SW480 (cell line): ENCODE measurements at places on chromosomes 6 and 20.
A peak's percentile ranks its signal among the peaks of the same experiment; 100 is the strongest.

DNA sequence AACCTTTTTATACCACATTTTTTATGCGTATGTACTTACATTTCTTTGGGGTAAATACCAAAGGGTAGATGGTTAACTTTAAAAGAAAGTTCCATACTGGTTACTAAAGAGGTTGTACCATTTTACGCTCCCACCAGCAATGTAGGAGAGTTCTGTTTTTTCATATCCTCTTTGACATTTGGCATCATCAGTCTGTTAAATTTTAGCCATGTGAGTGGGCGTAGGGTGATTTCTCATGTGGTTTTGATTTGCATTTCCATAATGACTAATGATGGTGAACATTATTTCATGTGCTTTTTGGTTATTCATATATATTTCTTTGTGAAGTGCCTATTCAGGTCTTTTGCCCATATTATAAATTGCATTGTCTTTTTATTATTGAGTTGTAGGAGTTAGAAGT lies 194.2 kb downstream of the PRL start:
- DNase-seq: peak; percentile 1

DNA sequence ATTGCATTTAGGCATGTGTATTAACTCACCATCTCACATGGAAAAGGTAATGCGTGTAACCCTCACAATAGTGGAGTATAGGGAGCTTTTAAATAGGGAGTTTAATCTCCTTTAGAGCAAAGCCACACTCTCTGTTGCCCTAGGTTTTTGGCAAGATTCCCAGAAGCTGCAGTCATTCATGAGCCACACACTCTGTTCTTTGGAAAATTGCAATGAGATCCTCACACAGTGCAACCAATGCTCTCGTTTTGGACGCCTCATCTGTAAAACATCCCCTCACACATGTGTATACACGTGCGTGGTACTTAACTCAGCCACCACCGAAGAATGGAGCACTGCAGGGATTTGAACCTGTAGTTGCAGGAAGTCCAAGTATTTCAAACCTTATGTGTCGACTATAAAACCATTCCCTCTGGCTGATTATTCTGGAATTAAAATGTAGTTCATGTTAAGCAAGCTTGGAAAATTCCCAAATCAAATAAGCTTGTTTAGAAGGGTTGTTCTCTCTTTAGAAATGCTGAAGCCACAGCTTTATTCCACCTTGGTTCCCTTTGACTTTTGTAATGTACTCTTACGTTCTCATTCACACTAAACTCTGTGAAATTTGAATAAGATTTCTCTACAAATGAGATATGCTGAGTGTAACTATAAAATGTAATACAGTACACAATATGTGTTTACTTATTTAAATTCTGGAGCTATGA lies 489.8 kb upstream of the MANEA start:
- peak; percentile 26 for DNase-seq

DNA sequence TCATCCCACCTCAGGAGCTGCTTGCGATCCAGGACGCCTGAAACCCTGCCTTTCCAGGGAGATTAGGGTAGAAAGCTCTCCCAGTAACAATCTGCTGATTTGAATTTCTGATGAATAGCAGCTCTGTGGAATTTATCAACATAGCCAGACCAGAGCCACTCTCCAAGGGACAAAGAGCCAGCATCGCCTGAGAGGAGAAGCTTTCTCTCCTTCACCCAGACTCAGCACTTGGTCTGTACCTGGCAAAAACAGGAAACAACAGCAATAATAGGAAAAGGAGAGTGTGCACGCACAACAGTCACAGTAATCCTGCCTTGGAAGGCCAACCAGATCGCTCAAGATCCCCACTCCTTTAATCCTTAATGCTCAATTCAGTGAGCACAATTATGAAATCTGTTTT lies 22.3 kb upstream of the ROS1 start:
- no peak for DNase-seq

- no peak for DNase-seq
These were observed 93.7 kb upstream of the CD83 start for GRCh38 chr6:14023855-14024254.

DNA sequence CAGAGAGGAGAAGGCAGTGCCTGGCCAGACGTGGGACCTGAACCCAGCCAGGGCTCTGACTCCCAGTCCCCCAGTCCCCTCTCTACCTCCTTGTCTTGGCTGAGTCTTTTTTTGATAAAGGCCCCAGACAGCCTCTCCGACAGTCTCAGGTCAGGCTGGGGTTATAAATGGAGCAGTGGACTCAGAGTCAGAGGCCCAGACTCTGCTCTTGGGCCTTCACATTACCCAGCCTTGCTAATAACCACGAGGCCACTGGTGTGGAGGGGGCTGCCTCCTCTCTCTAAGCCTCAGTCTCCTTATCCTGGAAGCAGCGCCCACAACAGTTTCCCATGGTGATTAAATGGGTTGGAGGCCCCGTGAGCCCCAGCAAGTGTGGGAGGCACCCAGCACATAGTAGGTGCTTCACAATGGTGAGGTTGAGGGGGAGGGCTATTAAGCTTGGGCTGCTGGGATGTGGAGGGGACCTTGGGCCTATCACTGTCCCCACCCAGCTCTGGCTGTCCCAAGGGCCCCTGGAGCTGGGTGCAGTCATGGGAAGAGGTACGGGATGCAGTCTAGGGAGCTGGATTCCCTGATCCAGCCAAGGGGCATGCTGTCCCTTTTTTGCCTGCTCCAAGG lies 35.7 kb downstream of the TGM2 start:
- DNase-seq: no peak

DNA sequence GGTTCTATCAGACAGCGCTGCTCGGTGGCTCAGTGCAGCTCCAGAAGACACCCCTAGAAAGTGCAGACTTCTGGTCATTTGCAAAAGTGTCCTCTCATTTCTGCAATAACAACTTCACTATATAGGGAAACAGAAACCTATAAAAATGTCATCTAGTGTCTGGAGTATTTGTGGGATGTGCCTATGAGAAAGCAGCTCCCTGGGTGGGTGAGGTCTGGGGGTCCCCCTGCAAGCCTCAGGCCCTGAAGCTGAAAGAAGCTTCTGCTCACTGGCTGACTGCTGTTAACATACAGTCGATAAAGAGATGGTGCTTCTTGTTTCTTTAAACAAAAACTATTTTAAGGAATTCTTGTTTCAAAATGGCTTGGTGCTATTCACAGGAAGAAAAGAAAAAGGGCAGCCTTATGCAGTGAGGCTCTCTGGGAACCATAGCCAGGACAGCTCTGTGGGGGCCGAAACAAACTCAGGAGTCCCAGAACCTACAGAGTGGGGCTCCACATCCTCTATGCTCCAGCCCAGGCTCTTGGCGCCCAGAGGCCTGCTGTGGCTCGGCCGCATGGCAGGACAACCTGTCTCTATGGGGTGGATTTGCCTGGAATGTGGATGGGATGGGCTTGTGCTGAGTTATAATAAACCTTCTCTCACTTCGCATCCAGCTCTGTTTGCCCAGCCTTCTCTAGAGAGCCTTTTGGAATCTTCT lies 109.7 kb downstream of the BANF2 start:
- peak; percentile 16 for DNase-seq

- no peak for DNase-seq
These were observed 32.7 kb downstream of the CENPW start for GRCh38 chr6:126372626-126373025.

DNA sequence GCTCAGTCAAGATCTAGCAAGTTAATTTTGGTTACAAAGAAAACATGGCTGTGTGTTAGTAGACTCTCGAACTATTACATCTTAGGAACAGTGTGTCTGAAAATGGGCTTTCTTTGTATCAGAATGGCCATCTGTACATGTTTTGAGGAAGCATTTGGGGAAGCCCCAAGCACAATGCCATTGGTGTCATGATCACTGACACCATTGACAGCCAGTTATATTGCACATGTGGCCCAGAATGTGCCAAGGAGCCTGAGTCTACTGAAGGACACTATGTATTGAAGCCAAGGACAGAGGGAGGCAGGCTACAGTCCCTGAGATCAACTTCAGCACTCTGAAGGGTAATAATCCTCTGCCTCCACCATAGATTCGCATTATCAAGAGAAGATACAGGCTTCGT lies 12.6 kb upstream of the FAM50B start:
- DNase-seq: no peak

- no peak for DNase-seq
These were observed 549 bp downstream of the ANKRD6 start for GRCh38 chr6:89433252-89434149.

DNA sequence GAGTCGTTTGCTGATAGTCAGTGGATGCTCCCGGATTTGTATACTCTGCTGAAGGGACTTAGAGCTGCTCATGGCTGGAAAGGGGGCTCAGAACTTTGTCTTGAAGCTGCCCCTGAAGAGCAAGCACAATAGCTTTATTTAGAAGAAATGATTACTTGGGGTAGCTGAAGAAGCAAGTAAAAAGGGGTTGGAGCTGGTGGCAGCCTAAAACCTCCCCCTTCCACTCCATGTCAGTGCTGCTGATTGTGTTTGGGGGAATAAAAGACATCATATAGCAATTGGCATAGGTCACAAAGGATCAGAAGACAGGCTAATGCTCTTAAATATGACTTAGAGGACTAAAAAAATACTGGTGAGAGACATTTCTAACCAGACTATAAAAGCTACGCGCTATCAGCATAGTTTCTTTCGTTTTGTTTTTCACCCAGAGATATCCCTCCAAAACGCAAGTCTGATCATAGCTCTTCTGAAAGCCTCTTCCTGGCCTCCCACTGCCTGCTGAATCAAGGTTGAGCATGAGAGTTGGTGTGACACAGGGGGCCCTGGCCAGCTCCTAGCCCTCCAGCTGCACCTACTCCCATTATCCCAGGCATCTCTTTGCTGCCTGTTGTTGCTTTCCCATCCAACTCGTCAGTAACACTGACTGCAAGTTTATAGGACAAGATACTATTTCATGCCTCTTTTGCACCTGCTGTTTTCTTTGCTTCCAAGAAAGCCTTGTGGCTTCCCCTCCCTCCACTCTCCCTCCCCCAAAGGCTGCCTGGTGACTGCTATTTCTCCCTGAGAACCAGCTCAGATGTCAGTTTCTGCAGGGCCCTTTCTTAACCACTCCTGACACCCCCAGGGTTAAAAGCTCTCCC lies 33.9 kb upstream of the SGK1 start:
- DNase-seq: no peak

DNA sequence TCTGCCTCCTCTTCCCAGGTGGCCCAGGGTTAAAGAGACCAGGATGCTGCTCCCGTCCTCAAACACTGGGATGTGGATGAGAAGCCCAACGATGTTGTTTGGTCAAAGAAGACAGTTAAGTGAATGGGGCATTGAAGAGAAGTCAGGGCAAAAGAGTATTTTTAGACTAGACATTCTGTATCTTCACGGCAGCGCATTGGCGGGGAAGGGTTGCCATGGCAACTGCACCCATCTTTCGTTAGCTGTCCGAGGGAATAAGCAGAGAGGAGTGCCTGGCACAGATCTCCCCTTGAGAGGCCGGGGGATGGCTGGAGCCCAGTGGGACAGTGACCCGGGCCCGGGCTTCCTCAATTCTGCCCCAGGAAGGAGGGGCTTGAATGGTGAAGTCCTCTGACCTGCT lies 56.4 kb upstream of the GPR31 start:
- no peak for DNase-seq

GRCh38 chr6:76876922-76877553 lies 586.3 kb downstream of the HTR1B start:
- peak; percentile 82 for DNase-seq

DNA sequence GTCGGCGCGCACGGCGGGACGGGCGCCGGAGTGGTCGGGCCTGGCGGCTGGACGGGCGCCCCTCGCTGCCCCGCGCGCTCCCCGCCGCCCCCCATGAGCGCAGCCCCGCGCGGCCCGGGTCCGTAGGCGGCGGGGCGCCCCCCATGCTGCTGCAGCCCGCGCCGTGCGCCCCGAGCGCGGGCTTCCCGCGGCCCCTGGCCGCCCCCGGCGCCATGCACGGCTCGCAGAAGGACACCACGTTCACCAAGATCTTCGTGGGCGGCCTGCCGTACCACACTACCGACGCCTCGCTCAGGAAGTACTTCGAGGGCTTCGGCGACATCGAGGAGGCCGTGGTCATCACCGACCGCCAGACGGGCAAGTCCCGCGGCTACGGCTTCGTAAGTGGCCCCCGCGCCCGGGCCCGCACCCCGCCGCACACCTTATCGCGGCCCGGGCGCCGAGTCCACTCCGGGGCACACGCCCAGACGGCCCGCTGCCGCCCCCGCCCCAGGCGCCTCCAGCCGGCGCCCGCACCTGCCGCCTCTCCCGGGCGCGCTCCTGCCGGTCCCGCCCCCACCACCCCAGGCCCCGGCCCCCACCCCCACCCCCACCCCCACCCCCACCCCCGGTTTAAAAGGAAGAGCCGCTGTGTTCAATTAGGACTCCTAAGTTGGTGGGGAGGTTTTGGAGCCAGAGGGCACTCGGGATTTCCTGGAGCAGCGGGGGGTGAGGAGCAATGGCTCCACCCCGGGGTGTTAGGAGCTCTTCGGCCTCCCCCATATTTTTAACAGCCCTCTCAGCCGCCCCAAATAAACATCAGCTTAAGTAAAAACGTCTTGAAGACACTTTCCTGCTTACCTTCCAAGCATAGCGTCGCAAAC lies 474 bp downstream of the RBM38 start:
- peak; percentile 50 for DNase-seq

- no peak for DNase-seq
These were observed 87.8 kb downstream of the PLEKHG1 start for GRCh38 chr6:150687508-150687907.

- no peak for DNase-seq
These were observed 27.1 kb downstream of the PARD6B start for GRCh38 chr20:50758469-50758868.

- no peak for DNase-seq
These were observed 135.9 kb downstream of the SOX4 start for GRCh38 chr6:21729431-21729830.
